ENCODE measurements at places on chromosomes 1 and 21.

- DNase-seq = no peak
Observed at GRCh38 chr1:204079608-204079999, 6.7 kb downstream of the SOX13 start.

- DNase-seq = no peak
Observed at GRCh38 chr1:31574749-31575368, 1.5 kb upstream of the TINAGL1 start.

DNA sequence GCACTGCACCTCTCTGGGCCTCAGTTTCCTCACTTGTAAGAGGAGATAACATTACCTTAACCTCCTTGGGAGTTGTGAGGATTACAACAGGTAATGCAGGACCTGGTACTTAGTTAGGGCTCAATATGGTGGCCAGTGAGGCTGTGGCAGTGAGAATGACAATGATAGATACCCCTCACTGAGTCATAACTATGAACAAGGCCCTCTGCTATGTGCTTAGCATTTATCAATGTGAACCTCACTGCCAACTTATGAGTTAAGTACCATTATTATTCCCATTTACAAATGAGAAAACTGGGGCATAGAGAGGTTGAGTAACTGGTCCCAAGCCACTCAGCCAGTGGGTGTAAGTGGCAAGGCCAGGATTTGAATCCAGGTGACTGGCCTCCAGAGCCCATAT, 64.4 kb downstream of the HMGB4 start:
- no peak for DNase-seq

GRCh38 chr1:26124418-26125331, 13.1 kb downstream of the PDIK1L start:
- no peak for DNase-seq

GRCh38 chr1:36645867-36646266, 163.2 kb upstream of the CSF3R start:
- DNase-seq = no peak

GRCh38 chr1:70278710-70279109, 57.5 kb downstream of the SRSF11 start:
- DNase-seq = no peak

GRCh38 chr1:182990413-182991144, 32.6 kb upstream of the LAMC1 start:
- no peak for DNase-seq

DNA sequence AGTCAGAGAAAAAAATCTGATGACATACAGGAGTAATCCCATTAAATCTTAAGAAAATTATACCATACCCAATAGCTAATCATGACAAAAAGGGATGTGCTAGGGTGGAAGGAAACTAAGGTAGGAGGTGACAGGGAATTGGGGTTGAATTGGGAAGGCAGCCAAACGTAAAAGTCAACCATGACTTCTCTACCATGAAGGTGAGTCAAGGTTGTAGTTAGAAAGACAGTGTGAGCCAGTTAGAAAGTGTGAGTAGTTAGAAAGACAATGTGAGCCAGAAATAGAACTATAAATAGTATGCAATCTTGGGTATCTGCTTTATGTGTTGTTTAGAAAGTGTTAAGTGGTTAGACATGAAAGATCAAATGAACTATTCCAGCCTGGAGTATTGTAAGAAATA, 556.8 kb downstream of the AGBL4 start:
- no peak for DNase-seq

DNA sequence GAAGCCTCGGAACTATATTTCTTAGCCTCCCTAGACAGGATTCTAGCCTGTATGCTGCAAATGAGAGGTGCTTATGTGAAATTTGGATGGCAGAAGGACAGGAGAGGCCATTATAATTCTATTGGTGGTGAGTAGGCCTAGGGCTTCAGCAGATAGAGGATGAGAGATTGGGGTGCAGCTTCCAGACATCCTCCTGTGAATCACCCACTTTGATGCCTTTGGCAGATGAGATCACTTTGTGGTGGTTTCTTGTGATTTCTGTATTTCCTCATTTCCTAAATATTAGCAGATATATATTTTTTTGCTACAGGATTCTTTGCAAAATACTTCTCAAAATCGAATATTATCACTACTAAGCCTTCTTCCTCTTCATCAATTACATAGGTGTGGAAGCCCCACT, 37.3 kb downstream of the MFSD2A start:
- DNase-seq = no peak

- no peak for DNase-seq
Observed at GRCh38 chr1:180908074-180908765, 4.5 kb upstream of the KIAA1614 start.

DNA sequence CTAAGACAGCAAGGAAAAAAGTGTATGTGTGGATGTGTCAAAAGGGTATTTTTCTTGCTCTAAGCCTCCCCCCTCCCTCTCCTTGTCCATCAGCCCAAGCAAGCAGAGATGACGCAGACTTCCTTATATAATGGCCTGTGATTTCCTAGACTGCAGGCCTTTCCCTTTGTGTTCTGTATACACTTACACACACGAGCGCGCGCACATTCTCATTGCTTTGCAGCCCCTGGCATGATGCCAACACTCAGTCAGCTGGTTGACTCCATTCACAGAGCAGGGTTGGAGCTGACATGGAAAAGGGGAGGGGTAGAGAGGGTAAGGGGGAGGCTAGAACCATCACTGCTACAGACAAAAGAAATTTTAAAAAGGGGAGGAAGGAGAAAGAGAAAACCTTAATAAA, 41.8 kb downstream of the GATAD2B start:
- DNase-seq = peak; percentile 99

DNA sequence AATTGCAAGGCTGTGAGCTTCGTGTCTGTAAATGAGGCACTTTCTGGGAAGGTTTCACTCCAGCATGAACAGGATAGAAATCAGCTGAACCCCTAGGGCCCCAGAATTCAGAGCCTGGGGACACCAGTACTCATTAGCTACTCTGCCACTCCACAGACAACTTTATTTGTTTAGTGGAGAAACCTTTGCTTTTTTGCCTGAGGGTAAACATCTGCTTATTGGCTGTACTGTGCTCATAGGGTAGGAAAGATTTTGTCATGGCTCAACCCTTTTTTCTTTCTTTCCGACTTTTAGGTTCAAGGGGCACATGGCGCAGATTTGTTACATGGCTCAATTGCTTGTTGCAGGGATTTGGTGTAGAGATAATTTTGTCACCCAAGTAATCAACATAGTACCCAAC, 138.4 kb upstream of the BACE2 start:
- no peak for DNase-seq

GRCh38 chr1:48932366-48932765, 155.7 kb upstream of the BEND5 start:
- DNase-seq = no peak

DNA sequence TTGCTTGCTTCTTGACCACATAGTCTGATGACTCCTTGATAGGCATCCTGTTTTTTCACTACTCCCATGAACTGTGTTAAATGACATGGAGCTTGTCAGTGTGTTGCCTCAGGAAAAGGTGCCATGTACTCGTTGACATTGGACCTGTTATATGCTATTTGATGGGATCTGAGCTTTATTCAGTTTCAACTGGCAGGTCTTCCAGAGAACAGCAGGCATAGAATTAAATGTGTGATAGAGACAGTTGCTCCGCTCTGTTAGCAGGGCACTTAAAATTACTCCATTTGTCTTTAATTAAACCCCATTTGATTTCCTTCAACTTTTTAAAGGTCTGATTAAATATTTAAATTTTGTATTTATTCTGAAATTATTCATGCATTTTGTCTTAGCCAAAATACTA, 189.7 kb upstream of the ADGRL4 start:
- no peak for DNase-seq

DNA sequence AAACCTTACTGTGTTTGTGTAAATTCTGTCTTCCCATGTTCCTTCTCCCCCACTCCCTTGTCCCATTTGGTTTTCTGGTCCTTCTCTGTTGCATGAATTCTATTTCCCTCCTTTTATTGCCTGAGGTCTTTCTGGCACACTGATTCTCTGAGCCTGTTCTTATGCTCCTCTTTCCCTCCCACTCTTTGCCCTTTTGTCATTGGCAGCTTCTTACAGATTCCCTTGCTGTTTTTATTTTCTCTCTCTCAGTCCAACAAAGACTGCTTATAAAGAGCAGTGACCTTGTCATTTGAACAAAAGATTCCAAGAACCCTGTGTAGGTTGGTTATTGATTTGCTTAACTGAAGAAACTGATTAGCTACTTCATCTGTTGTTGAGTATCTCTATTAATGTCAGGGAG, 49.7 kb downstream of the GPR52 start:
- DNase-seq = no peak

DNA sequence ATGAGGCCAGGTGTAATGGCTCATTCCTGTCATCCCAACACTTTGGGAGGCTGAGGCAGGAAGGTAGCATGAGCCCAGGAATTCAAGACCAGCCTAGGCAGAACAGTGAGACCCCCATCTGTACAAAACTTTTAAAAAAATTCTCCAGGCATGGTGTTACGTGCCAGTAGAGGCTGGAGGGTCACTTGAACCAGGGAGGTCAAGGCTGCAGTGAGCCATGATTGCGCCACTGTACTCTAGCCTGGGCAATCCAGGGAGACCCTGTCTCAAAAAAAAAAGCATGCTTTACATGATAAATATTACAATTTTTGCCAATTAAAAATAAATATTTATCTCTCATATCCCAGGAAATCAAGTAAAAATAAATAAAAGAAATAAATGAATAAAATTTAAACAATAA, 17.6 kb upstream of the VPS45 start:
- no peak for DNase-seq

GRCh38 chr1:111852261-111852721, 96.6 kb downstream of the DDX20 start:
- no peak for DNase-seq

DNA sequence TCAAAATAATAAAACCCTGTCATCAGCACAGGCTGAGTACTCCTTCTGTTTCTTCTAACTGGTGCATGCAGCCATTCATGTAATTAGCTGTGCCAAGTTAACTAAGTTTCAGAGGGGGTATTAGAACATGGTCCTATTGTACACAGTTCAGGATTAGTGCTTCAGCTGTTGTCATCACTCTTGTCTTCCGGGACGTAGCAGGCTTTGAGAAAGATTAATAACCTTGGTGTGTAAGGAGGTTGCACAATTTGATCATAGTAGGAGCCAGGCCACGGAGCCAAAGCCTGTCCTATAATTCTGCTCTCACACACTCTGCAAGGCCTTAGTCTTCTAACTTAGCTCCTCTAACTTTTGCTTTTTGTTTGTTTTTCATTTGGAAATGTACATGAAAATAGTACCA, 44.7 kb downstream of the PTGFRN start:
- peak; percentile 11 for DNase-seq

GRCh38 chr1:239387304-239388158, 1.2 kb downstream of the CHRM3 start:
- DNase-seq = no peak

DNA sequence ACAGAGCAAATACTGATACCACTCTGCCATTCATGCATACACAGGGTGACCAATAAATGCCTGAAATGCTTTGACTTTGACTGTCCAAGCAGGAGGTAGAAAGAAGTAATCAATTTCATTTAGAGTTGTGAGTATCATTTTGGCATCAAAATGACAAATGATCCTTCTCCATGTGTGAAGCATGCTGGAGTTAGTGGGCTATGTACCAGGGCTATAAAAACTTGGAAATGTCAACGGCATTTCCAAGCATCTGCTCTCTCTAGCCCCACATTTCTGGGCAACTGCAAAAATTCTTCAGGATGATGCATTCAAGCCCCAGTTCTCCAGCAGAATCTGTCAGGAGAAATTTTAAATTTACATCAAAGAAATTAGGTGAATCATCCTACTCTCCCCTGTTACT, 208.4 kb upstream of the PTBP2 start:
- DNase-seq = no peak

GRCh38 chr1:107934578-107934977, 30.4 kb downstream of the VAV3 start:
- no peak for DNase-seq

DNA sequence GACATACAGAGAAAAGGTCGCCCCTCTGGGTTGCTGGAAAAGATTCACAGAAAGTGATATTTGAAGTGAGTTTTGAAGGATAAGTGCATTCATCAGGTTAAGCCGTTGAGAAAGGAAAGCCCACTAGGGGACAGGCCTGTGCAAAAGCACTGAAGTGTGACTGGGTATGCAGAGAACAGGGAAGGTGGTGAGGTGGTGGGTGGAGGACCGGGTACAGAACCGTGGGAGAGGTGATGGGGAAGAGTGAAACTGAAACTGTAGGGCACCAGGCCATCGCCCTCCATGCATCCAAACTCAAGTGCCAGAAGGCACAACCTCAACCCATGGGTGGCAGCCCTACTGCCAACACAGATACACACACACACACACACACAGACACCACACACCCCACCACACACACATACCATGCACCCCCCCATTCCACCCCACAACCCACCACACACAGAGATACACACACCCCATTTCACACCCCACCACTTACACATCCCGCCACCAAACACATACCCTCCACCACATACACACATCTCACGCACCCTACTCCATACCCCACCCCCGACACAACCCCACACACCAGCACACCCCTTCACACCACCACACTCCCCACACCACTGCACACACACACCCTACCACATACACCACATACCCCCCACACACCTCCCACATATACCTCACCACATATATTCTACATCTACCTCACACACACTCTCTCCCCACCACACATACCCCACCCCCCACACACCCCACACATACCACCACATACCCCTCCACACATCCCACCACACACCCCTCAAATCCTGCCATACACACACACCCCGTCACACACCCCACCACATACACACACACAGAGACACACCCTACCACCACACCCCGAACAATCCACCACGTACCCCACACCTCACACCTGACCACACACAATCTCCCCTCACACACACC, 59.0 kb downstream of the TSEN15 start:
- no peak for DNase-seq

DNA sequence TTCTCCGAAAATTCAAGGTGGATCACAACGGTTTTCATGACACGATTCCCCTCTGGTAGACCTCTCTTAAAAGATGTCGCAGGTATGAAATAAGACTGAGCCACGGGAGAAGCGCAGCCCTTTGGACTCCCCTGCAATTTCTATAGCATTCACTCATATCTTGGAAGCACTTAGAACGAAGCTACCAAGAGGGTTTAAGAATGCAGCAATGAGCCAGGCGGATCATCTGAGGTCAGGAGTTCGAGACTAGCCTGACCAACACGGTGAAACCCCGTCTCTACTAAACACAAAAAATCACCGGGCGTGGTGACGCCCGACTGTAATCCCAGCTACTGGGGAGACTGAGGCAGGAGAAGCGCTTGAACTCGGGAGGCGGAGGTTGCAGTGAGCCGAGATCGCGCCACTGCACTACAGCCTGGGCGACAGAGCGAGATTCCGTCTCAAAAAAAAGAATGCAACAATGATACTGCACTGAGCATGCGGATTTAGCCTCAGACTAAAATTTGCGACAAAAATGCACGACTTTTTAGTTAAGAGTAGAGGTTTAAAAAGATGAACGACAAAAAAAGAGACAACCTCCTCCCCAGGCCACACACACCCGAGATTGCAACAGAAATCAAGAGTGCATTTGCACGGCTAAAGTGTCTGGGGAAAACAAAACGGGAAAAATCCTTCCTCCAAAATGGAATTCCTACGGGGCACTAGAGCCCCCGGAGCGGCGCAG, 743 bp downstream of the TOMM20 start:
- DNase-seq = no peak
